ENCODE measurements at places on chromosomes 16 and 17. TPM values are rescaled to one million over a fixed set of nuclear protein-coding genes. Genes with fewer than 3 reads are reported as not detected.

DNA sequence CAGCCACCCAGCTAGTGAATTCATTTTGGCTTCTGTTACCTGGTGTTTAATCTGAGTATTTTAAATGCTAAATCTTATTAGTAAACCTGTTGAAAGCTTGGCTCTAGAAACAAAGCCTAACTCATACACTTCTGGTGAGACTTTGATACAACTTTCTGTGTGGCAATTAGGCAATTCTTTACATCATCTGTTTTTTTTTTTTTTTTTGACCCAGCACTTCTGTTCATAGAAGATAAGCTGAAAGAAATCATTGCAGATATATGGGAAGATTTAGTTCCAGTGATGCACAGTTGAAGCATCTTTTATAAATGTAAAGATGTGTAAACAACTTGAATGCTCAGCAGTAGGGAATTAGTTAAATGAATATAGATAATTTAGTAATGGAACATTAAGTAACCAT is 21.7 kb upstream of the ABCC11 start:
- no peak for DNase-seq

DNA sequence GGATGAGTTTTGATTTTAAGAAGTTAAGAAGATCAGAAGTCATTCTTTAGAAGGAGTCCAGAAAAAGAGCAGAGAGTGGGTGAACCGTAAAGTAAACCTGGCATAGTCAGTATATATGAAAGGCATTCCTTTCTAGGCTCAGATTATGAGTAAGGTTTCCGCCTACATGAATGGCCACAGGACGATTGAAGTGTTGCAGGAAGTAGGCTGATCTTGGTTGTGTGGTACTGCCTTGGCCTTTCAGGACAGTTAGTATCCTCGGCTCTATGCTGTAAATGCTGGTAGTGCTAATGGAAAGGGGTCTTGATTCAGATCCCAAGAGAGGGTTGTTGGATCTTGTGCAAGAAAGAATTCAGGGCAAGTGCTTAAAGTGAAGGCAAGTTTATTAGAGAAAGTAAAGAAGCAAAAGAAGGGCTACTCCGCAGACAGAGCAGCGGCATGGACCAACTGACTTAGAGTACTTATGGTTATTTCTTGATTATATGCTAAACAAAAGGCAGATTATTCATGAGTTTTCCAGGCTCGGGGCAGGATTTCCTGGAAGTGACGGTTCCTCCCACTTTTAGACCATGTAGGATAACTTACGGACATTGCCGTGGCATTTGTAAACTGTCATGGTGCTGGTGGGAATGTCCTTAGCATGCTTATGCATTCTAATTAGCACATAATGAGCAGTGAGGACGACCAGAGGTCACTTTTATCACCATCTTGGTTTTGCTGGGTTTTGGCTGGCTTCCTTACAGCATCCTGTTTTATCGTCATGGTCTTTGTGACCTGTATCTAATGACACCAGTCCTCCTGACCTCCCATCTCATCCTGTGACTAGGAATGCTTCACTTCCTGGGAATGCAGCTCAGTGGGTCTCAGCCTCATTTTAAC is 164.8 kb downstream of the SNX29 start:
- no peak for DNase-seq

DNA sequence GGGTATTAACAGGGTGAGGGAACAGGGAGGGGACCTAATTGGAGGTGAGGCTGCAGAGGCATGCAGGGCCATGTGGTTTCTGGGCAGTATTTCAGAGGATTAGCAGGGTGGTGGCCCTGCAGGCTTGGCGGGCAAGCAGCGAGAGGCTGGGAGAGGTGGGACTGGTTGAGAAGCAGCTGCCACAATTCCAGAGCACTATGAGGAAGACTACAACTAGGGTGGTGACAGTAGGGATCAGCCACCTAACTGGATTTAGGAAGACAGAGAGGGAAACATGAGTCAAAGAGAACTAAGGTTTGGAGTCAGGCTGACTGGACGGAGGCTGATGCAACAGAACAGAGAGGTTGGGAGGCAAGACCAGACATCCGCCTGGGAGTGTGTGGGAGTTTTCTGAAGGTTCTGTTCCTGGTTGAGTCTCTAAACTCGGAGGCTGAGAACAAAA is 12.3 kb downstream of the ALOXE3 start:
- peak; percentile 22 for DNase-seq

GRCh38 chr16:4089811-4090301 is 26.4 kb downstream of the ADCY9 start:
- no peak for DNase-seq

GRCh38 chr17:67517325-67517724 is 140.2 kb downstream of the PITPNC1 start:
- no peak for DNase-seq

DNA sequence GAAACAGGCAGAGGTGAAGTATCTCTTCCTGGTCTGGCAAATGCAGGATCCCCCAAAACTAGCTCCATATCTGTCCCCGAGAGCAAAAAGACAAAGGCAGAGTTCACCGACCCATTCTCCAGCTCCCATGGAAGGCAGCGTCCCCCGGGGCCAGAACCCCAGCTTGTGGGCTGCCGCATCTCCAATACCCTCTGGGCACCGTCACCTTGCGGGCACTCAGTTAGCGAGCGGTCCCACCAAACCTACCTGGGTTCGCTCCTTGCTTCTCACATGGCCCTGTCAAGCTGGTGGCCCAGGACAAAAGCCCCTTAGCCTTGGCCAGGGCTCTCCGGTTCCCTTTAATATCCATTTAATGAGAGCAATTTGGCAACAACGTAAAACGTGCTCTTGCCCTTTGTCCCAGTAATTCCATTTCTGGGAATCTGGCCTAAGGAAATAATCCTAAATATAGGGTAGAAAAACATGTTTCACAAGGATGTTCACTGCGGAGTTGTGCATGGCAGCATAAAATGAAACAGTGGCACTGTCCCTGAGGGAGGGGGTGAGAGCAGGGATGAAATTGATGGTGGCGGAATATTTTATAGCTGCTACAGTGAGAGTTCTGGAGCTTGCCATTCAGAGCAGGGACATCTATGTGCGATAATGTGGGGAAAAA is 157.1 kb downstream of the CMIP start:
- no peak for DNase-seq

GRCh38 chr17:35432176-35433074 is at the start of gene SLFN12:
Gene SLFN12 (minus strand): TSS chr17:35432500. CDS start chr17:35423028, 9,472 bp downstream.
- DNase-seq, result no peak

GRCh38 chr17:80441133-80441578 is 26.2 kb downstream of the ENDOV start:
- peak; percentile 79 for DNase-seq

DNA sequence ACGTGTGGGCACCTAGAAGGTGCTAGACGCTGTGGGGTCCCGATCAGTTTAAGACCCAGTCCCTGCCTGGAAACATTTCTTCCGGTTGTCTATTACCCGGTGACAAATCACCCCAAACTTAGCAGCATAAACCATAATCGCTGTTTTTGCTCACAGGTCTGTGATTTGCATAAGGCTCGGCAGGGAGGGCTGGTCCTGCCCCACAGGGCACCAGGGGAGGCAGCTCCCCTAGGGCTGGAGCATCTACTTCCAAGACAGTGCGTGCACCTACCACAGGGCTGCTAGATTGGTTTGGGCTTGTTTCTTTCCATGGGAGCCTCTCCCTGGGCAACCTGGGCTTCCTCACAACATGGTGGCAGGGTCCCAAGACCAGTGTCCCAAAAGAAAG is 214.5 kb upstream of the CIBAR2 start:
- no peak for DNase-seq

The CACNG1 gene
- polyA plus RNA-seq, result not detected

The UNC45B gene
- polyA plus RNA-seq, result not detected

The KRT24 gene
- not detected for polyA plus RNA-seq

Measured in K562 (cell line).